ENCODE measurements at places on chromosomes 16 and 17. TPM values are rescaled to one million over a fixed set of nuclear protein-coding genes. Genes with fewer than 3 reads are reported as not detected.

The TBC1D3B gene
- 3.3 TPM for total RNA-seq

The ANKRD40CL gene
- total RNA-seq = not detected

The CCL3 gene
- total RNA-seq = 33.7 TPM

The ABCC11 gene
- total RNA-seq = 0.22 TPM

The CDRT15 gene
- total RNA-seq = not detected

The CD300E gene
- total RNA-seq = 7.3 TPM

The STX1B gene
- total RNA-seq = 1.5 TPM

The TMEM235 gene
- total RNA-seq = not detected

The SULT1A3 gene
- 9.4 TPM for total RNA-seq

The ANKS4B gene
- 0.06 TPM for total RNA-seq

The SAMD14 gene
- total RNA-seq = 1.4 TPM

The GLP2R gene
- 6.7 TPM for total RNA-seq

The DHX58 gene
- total RNA-seq = 13.2 TPM

The SOST gene
- total RNA-seq = not detected

The PDILT gene
- total RNA-seq = not detected

The DNAH17 gene
- total RNA-seq = 0.45 TPM

The CCL16 gene
- total RNA-seq = not detected

The SGSM2 gene
- total RNA-seq = 35.6 TPM

The GRAP gene
- total RNA-seq = 5.9 TPM

The CHST4 gene
- 0.26 TPM for total RNA-seq

The ABCA9 gene
- 57.5 TPM for total RNA-seq

The MEIOC gene
- total RNA-seq = not detected

The TNS4 gene
- 0.16 TPM for total RNA-seq

The FAM83G gene
- 8.9 TPM for total RNA-seq

The PIPOX gene
- 1.3 TPM for total RNA-seq

The ENDOV gene
- total RNA-seq = 10.5 TPM

The MAF gene
- total RNA-seq = 100 TPM

The AURKB gene
- not detected for total RNA-seq

The ZC3H7A gene
- 57.1 TPM for total RNA-seq

The DYNLL2 gene
- total RNA-seq = 32.2 TPM
